ENCODE measurements at places on chromosomes 7 and 10.

DNA sequence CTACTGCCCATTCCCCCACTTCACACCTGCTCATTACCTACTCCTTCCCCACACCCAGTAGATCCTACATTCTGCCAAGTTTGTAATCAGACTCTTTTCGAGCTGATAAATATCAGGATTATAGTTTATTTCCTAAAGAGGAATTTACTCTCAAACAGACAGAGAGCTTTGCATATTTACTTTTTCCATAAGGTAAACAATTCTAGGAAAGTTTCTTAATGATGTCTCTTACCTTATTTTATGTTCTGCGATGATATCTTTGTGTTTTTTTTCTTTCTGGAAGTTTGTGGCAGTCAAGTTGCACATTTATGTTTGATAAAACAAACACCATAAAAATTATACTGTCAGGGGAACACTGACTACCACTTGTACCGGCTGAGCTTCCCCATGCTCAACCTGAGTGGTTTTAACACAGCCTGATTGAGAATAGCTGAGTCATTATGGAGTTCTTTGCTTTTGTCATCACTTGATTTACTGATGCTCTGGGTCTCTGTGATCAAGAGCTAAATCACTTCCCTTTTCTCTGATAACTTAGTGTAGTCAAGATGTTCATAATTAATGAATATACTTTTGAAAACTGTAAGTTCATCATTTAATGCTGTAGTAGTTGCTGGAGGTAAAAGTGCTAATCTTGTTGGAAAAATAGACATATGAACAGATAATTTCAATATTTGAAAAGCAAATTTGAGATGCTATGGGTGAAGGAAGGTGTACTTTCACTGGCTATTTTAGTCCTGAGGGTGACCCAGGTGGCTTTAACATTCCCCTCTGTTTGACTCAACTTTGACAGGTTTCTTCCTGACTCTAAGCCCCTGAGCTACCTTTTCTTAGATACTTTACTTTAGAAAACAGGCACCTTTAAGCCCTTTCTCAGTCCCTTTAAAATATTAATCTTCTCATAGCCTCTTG, 1034.5 kb upstream of the LRRTM3 start:
- no peak for DNase-seq

GRCh38 chr10:75512203-75512933, 80.9 kb downstream of the LRMDA start:
- no peak for DNase-seq

GRCh38 chr10:29929006-29929405, 130.4 kb downstream of the JCAD start:
- no peak for DNase-seq

DNA sequence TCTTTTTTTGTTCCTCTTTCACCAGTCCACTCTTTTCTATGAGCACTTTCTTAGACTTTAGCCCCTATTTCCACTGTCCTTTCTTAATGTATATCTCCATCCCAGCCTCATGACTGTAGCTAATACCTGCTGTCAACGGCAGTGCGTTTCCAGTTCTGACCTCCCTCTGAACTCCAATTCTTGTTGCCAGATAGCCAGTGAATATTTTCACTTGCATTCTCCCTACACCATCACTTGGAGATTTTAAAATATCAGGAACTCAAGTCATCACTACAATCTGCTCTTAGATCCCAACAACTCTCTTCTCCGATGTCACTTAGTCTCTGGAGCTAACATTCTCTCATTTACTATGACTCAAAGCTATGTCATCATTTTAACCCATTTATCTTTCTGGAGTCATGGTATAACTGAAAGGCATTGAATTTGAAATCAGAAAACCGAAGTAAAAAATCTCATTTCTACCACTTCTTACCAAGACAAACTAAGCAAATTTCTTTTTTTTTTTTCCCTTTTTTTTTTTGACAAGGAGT, 5.1 kb upstream of the SLC16A12 start:
- DNase-seq, result no peak

GRCh38 chr7:17150018-17150417, 148.4 kb upstream of the AHR start:
- DNase-seq, result no peak

- DNase-seq, result no peak
Observed at GRCh38 chr10:94402843-94403379, 570 bp downstream of the TBC1D12 start.

GRCh38 chr10:122161795-122162194, 109.3 kb upstream of the BTBD16 start:
- DNase-seq, result no peak

DNA sequence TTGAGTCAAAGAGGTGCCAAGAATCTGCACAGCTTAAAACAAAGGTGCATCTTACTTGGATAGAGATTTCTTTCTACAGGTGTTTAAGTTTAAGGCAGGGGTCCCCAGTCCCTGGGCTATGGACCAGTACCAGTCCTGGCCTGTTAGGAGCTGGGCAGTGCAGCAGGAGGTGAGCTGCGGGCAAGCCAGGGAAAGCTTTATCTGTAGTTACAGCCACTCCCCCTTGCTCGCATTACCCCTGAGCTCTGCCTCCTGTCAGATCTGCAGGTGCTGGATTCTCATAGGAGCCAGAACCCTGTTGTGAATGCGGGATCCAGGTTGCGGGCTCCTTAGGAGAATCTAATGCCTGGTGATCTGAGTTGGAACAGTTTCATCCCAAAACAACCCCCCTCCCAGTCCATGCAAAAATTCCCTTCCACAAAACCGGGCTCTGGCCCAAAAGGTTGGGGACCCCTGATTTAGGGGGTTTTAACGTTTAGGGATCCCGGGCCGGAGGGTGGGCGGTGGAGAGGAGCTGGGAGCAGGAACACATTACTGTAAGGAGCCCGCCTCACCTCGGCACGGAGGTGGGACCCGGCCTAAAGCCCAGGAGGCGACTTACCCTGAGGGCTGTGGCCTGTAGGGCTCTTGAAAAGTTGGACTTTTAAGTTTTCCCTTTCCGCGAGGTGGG, 60.2 kb downstream of the ZNF467 start:
- DNase-seq, result no peak

DNA sequence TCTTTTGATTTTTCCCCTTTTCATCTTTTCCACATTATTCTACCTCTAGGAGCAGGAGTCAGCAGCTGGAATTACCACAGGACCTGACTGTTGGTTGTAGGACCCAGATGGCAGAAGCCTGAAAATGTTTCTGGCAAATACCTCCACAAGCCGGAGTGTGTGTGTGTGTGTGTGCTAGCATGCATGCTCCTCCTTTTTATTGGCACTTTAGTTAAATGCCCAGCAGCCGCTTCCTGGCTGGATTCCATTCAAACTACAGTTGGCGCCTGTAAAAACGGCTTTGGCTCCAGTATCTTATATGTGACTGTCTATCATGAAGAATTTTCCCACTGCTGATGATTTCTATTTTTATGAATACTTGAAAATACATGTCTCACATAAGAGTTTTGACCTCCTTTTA, 319.7 kb upstream of the SP4 start:
- DNase-seq, result no peak

DNA sequence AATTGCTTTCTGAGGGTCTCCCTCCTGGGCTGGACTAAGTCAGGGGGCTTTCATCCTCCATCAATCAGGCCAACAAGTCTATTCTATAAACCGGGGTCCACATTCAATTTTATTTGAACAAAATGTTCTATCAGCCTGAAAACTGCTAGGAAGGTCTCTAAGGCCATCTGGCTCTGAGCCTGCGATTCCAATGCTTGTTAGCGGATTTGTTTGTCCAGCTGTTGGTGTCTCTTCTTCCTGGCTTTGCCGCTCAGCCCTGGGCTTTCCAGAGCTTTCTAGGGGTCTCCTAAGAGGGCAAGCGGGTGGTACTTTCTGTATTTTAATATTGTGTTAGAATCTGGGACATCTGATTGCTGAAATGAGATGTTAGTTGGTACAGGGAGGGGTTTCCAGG, 136.7 kb downstream of the VIPR2 start:
- no peak for DNase-seq

GRCh38 chr7:86773309-86773708, 129.6 kb downstream of the GRM3 start:
- DNase-seq, result no peak

DNA sequence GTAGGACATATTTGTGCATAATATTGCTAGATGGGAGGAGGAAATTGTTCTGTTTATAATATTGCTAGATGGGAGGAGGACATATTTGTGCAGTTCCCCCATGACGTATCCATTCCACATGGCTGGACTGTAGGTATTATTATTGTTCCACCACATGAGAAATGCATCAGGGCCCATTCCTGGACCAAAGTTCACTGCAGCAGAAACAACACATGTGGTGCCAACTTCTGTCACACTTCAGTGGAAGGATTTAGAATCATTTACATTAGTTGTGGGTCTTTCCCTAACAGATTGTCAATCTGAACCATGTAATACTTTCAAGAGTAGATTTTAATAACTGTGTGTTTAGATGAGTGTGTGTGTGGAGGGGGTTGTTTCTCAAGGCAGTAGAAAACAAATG, 32.7 kb upstream of the MACC1 start:
- no peak for DNase-seq

GRCh38 chr10:65670087-65670486, 1255.7 kb upstream of the LRRTM3 start:
- DNase-seq, result no peak

DNA sequence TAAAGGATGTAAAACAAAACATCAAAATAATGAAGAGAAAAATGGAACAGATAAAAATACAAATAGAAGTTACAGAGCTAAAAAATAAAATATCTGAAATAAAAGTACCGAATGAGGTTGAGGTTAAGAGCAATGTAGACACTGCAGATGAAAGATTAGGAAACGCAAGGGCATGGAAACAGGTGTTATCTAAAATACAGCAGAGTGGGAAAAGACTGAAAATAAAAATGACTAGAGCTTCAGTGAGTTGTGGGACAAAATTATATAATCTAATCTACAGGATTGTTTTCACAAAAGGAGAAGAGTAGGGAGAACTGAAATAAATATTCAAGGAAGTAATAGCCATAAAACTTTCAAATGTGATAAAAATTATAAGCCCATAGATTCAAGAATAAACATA, 123.8 kb downstream of the PTEN start:
- no peak for DNase-seq

GRCh38 chr10:10516346-10517130, 501.1 kb upstream of the CELF2 start:
- DNase-seq, result no peak

- DNase-seq, result no peak
Observed at GRCh38 chr10:79451046-79451699, 5.7 kb upstream of the ZCCHC24 start.

DNA sequence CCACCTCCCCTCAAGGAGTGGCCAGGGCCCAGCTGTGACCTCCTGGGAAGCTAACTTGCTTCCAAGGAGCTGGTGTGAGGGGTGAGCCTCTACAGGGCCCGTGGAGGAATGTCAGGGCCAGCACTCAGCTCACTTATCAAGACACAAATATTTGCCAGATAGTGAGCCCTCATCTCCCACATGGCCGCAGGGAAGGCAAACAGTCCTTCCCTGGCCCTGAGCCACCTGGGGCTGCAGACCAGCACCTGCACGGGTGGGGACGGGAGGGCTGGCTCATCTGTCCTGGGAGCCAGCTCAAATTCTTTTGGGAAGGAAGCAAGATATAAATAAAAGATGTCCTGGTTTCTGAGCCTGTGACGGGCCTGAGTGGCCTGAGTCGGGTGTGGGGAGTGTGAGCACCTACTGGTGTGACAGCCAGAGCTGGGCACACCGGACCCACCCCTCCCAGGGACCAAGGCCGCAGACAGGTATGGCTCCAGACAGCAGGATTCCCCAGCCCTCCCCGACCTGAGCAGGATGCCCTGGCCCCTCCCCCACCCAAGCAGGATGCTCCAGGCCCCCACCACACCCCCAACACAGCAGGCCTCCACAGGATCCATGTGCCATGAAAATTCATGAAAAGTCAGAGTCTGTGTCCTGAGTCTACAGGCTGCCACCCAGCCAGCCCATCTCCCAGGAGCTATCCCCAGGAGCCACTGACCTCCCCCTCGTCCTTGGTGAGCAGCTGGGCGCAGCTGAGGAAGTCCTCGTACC, 148.0 kb downstream of the MAPK8 start:
- DNase-seq, result no peak

GRCh38 chr10:110074758-110075671, 67.2 kb downstream of the ADD3 start:
- DNase-seq, result no peak

DNA sequence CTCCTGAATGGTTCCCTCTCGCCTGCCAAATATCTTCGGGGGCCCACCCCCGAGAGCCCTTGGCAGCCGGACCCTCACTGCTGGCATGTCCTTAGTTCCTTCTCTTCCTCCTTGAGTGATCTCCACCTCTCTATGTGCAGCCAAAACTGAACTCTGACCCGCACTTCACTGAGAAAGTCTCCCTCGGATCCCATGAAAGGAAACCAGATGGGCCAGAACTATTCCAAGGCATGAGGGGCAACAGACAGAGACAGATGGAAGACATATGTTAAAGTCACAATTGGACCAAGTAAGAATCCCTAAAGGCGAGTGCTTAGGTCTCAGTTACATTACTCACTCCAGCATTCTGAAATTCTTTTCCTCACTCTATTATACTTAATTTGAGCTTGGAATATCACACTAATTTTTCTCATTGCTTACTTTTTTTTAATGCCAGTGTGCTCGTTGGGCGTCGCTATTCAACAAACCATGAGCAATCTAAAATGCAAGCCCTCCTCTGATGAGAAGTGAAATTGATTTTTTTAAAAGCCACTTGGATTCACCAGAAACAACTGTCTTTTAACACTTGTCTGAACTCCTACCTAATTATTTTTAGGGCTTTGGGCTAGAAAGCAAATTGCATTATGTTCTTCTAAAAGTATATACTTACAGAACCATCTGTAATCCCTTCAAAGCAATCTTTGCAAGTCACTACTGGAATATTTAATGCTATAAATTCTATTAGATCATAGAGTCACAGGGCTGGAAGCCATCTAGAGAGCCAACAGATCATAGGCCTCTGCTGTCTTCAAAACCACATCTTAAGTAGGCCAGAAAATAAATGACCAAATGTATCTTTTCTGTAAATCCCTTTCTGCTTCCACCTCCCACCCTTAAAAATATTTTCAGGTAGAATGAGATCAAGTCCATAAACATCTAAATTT, 43.3 kb upstream of the EZH2 start:
- DNase-seq, result no peak

GRCh38 chr10:116972131-116972530, 32.9 kb downstream of the SHTN1 start:
- no peak for DNase-seq

DNA sequence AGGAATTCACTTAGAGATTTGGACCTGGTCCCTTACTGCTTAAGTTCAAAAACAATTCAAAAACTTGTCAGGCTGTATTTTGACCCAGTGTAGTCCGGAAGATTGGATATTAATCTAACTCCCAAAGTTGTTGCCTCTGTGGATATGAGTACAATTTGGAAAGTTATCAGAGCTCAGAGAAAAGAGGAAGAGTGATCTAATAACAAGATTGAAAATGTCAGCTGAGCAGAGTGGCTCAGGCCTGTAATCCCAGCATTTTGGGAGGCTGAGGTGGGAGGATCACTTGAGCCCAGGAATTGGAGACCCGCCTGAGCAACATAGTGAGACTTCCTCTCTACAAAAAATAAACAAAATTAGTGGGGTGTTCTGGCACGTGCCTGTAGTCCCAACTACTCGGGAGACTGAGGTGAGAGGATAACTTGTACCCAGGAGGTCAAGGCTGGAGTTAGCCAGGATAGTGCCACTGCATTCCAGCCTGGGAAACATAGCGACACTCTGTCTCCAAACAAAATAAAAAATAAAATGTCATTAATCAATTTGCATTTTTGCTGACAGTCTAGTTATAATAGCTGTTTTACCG, 3.2 kb upstream of the ASCC1 start:
- DNase-seq, result no peak
